ENCODE measurements at places on chromosomes 3 and 15.

GRCh38 chr3:165640031-165640430, 197.2 kb downstream of the BCHE start:
- no peak for DNase-seq

GRCh38 chr3:38332201-38332600, 14.4 kb upstream of the XYLB start:
- no peak for DNase-seq

- DNase-seq: no peak
Observed at GRCh38 chr3:184604039-184604601, 42.5 kb downstream of the EPHB3 start.

GRCh38 chr3:100591411-100591810, 18.0 kb upstream of the ADGRG7 start:
- DNase-seq: no peak

DNA sequence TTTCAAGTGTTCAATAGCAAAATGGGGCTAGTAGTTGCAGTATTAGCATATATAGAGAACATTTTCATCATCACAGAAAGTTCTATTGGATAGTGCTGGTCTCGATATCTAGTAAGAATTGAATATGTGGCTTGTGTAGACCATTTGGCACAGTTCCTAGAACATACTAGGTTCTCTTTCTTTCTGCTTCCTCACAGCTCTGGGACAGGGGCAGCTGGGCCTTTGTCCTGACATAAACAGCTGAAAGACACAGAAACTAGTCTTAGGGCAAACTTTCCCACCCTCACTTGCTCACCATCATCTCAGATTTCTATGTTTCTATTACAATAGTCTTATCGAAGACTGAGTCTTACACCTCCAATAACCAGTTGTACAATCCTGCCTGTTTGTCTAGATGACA, 63.7 kb upstream of the DLG1 start:
- DNase-seq: no peak

DNA sequence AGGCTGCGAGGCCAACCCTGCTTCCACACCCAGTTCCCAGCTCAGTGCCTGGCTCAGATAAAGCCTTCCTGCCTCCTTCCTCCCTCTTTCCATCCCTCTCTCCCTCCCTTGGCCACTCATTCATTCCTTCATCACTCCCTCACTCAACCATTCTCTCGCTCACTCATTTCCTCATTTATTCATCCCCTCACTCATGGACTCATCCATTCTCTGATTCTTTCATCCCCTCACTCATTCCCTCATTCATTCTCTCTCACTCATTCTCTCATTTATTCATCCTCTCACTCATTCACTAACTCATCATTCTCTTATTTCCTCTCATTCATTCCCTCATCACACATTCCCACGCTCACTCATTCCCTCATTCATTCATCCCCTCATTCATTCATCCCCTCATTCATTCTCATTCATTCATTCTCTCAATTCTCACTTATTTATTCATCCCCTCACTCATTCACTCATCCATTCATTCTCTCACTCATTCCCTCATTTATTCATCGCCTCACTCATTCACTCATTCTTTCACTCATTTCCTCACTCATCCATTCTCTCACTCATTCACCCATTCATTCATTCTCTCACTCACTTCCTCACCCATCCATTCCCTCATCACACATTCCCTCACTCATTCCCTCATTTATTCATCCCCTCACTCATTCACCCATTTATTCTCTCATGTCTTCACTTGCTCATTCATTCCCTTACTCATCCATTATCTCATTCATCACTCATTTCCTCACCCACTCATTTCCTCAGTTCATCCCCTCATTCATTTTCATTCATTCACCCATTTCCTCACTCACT, 13.2 kb downstream of the ABTB1 start:
- no peak for DNase-seq

- DNase-seq: no peak
Observed at GRCh38 chr15:80967451-80967850, 22.2 kb downstream of the MESD start.

GRCh38 chr3:48532271-48532976, 24.2 kb downstream of the PFKFB4 start:
- no peak for DNase-seq

- no peak for DNase-seq
Observed at GRCh38 chr15:40591389-40591788, 2.7 kb upstream of the KNL1 start.

DNA sequence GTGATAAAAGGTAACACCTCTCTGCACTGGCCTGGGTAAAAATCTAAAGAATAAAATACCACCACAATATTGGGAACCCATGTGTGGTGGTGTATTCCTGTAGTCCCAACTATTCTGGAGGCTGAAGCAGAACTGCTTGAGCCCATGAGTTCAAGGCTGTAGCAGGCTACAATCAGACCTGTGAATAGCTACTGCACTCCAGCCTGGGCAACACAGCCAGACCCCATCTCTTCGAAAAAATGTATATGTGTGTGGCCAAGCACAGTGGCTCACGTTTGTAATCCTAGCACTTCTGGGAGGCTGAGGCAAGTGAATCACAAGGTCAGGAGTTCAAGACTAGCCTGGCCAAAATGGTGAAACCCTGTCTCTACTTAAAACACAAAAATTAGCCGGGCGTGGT, 1.8 kb upstream of the RPL14 start:
- no peak for DNase-seq

DNA sequence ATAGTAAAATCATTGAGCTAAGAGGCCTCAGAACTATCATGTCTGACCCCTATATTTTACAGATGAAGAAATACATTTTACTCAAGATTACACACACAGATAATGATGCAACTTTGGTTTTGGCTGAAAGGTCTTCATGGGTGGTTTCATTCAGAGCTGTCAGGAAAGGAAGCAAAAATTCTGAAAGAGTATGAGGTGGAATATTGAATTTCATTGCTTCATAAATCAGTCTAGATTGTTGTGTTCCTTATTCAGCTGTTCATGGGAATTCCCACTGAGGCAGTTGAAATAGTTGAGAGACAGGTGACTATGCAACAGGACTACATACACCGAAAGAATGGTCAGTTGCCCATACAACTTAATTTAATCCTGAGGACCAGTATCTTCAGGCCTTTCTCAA, 39.4 kb downstream of the CD200 start:
- no peak for DNase-seq

- DNase-seq: no peak
Observed at GRCh38 chr15:38650384-38650783, 85.8 kb upstream of the RASGRP1 start.

DNA sequence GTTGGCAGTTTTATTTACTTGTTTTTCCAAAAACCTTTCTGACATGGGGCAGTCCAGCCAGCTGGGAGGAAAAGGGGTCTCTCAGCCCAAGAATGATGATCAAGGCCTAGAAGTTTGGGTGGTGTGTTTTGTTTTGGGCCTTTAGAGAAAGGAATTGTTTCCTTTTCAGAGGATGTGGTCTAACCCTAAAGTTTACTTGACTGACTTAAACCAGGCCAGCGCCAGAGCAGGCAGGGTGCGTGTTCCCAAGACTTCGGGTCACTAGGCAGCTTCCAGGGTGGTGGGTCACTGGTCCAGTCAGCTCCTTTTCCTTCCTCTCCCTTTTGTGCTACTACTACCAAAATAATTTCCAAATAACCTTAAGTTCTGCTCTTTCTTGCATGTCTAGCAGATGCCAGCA, 4.9 kb downstream of the FLNB start:
- no peak for DNase-seq

GRCh38 chr15:66848686-66849392, 146.8 kb downstream of the SMAD6 start:
- no peak for DNase-seq
